ENCODE measurements at places on chromosomes 16 and 17. TPM values are rescaled to one million over a fixed set of nuclear protein-coding genes. Genes with fewer than 3 reads are reported as not detected.

- DNase-seq: peak; percentile 28
Measured at GRCh38 chr17:8122422-8122923, 1.4 kb downstream of the HES7 start.

DNA sequence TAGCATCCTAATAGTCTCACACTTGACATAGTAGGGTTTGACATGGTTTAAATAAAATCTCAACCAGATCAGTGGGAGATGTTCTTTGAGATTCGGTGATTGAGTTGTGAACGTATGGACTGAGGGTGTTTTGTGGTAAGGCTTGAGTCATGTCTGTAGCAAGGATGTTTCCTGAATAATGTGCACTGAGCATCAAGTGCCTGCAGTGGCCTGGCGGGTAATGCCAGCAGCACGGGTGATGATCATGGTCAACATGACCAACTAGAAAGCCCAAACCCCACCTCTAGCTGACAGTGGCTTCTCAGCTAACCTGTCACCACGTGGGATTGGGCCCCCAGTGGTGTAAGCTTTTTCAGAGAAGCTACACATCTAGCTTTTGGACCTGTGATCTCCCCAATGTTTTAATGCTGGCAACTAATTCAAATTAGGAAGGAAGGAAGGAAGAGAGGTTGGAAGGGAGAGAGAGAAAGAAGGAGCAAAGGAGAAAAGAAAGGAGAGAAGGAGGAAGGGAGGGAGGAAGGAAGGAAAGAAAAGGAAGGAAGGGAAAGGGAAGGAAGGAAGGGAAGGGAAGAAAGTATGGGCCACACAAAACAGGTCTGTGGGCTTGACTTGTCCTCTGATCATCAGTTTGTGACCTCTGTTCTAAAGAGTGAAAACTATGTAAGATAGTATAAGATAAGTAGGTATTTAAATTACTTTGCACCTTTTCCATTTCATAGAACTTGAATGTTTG lies 55.4 kb downstream of the WWOX start:
- no peak for DNase-seq

DNA sequence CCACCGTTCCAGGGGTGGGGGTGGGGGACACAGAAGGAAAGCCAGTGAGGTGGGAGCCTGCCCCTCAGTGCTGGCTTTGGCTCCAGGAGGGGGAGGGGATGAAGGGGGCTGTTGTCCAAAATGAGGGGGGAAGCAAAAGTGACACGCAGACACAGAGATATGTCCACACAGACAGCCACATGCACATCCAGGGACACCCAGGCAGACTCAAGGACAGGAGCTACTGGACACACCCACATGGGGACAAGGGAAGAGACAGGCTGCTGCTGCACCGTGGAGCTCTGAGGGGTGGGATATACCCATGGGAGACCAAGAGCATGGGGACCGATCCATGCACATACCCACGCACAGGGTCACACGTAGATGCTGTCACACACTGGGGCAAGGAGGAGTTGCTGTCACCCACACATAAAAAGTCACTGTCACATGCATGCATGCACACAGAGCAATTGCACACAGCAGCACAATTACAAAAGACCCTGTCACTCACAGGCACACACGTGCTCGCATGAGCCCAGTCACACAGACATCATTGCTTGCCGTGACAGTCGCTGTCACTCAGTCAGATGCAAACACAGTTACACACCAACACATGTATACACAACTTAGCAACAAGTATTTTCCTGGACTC lies 1.3 kb downstream of the THRA start:
- DNase-seq: no peak

DNA sequence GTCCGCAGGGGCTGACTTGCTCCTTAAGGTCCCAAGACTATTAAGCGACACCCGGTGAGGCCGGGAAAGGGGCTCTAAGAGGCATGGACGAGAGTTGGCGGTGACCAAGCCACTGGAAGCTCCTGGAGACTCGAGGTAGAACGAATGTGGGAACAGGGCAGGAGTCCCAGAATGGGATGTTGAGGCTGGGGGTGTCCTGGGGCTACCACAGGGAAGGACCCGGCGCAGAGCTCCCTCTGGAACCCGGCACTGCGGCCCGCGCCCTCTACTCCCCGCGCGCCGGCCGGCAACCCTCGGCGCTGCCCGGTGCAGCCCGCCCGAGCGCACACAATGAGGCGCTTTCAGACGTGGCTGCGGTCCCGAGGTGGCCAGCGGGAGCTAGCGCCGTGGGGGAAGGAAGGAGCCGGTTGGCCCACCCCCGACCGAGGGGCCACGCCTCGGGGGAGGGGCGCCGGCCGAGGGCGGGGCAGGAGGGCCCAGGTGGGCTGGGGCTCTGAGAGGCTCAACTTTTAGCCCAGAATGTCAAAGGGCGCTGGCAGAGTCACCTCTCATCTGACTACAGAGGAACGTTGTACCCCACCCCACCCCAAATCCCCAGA lies at the start of gene CHST6:
CHST6 (minus strand) TSS at position 366 of the 599 bp plus-strand sequence. CDS start 15,613 bp downstream, outside the sequence.
- peak; percentile 41 for DNase-seq

GRCh38 chr17:17401271-17401781 lies 75.5 kb upstream of the MED9 start:
- no peak for DNase-seq

The APOH gene
- 374 TPM for polyA plus RNA-seq

DNA sequence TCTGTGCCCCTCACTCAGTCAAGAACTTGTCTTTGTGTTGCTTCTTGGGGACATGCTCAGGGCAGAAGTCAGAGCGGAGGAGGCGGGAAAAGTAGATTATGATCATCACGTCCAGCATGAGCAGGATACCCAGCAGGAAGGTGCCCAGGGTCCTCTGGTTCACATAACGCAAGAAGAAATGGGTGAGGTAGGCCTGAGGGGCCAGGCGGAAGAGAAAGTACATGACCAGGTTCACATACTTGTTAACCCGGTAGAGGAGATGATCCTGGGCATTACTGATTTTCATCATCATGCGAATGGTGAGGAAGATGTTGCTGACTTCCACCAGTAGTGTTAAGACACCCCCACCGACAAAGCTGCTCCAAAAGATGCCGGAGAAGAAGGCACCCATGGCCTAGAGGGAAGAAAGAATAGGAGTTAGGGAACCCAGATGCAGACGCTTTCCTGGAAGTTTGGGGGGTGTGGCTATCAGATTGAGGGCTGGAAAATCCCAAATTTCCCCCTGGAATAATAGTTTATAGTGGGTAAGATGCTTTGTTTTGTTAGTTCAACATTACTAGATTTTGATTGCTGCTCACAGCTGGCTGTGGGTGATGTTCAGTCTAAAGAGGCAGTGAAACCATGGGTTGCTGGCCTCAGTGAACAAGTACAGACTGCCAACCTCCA lies 1.4 kb downstream of the TLCD1 start:
- no peak for DNase-seq

The MLYCD gene
- 9.0 TPM for polyA plus RNA-seq

DNA sequence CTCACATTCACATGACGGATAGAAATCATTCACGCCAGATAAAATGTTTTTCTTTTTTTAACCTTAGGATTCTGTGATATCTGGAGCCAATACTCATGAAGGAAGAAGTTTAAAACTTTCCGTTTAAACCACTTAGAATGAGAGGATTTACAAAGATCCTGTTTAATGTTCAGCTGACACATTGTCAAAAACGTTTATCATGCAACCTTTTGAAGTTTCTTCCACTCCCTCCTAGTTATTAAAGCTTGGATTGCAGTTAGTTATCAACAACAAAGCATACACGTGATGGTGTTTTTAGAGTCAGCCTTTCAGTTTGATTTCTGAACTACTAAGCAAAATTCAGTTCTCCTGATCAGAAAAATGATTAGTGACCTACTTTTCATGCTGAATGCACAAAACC lies 143.3 kb upstream of the AXIN2 start:
- DNase-seq: no peak

DNA sequence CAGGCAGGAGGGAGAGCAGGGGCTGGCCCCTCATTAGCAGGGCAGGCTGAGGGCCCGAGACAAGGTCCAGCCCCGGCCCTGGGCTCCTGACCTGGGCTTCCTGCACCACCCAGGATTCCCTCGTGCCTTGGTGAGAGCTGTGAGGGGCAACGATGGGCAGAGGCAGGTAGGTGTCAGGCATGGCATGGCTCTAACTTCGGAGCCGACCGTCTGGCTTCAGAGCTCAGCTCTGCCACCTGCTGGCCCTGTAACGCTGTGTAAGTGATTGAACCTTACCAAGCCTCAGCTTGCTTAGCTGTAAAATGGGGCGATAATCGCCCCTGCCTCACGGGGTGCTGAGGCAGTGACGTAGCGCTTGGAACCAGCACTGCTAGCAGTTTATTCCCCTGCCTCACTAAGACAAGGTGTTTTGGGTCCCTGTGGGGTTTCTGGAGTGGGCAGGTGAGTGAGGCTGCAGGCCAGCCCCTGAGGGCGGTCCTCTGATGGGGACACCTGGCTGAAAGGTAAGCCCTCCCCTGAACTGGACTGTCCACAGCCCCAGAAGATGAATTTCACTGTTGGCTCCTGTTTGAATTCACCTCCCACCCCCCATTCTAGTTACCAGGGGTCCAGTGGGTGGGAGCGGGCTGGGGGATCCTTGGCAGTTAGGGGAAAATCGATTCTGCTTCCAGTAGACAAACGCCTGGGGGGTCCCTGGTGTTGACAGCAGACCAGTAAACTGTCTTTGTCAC lies 184.8 kb upstream of the GSE1 start:
- DNase-seq: no peak

DNA sequence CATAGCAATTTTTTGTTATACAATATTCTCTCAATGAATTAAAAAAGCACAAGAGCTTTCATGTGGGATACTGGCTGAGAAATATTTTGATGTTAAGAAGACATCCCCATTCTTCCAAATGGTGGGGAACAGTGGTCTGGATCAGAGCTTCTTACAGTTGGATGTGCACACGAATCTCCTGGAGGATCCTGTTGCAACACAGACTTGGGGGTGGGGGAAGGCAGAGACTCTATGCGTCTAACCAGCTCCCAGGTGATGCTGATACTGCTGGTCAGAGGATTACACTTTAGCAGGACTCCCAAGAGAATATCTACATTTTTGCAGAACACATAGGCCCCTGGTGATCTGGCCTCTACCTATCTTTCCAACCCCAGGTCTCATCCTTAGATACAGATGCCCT lies 108.3 kb downstream of the SPACA3 start:
- DNase-seq: no peak

GRCh38 chr16:57478396-57479204 lies 7.7 kb downstream of the DOK4 start:
- DNase-seq: no peak

- DNase-seq: no peak
Measured at GRCh38 chr16:88730632-88731607, 24.6 kb downstream of the CTU2 start.

Data from hepatocyte (in vitro differentiated cells).